ENCODE measurements at places on chromosomes 16 and 17.

DNA sequence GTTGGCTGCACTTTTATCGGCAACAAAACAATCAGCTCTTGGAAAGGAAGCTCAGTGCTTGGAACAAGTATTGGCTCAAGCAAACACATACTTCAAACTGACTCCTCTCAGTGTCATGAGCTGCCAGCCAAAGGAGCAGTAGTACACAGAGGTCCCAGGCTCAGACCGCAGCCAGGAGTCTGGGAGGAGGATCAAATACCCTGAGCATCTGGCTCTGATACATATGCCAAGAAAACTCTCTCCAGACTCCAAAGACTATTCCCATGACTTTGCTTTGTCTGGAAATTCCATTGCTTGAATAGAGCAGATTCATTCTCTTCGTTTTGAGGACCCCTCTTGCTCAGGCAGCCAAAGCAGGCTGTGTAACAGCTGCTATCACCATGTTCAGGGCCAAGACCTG lies 501.6 kb upstream of the PSMD7 start:
- DNase-seq, result no peak

DNA sequence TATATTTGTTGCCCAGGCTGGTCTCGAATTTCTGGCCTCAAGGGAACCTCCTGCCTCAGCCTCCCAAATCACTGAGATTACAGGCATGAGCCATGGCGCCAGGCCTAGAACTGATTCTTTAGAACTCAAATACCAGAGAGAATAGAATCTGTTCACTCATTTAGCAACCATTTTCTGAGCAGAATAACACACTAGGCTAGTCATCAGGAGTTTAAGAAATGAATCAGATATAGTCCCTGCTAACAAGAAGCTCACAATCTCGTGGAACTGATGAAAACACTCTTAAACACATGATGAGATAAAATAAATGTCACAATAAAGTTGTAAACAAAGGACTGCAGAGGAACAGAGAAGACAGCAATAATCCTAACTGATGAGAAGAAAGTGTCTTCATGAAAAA lies 55.8 kb upstream of the ADCY9 start:
- no peak for DNase-seq

GRCh38 chr17:8994319-8994718 lies 27.0 kb upstream of the NTN1 start:
- peak; percentile 76 for DNase-seq

- no peak for DNase-seq
Observed at GRCh38 chr17:81080019-81080418, 45.1 kb downstream of the BAIAP2 start.

DNA sequence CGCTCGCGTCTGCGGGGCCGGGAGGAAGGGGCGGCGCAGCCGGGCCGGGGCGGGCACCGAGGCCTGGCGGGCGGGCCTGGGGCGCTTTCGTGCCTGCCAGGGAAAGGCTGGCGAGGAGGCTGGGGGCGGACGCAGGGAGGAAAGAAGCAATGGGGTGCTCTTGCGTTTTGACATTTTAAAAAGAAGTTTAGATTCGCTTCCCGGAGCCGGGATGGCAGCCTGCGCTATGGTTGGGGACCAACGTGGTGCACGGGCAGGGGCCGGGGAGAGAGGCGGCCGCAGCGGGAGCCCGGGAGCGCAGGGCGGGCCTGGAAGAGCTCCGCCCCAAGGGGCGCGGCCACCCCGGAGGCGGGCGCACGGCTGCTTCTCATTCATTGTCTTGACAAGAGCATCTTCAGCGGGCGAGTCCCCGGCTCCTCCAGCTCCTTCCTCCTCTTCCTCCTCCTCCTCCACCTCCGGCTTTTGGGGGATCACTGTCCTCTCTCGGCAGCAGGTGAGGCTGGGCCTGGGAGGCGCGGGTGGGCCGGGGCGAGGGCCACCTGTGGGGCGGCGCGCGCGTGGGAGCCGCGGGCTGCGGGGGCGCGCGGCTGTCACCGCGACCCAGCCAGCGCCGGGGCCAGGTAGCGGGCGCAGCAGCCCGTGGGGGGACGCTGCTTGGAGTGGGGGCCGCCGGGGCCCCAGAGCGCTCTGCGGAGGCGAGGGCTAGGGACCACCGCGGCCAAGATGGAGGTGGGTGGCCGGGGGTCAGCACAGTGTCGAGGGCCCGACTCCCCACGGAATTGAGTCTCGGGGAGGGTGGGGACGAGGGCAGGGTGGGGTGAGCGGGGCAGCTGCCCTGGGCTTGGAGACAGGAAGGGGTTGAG lies at the start of gene CORO1A:
Gene CORO1A, plus strand, starts transcription at position 370 of the 863 bp plus-strand sequence. CDS start 1,608 bp downstream, outside the sequence.
- DNase-seq, result peak; percentile 93

DNA sequence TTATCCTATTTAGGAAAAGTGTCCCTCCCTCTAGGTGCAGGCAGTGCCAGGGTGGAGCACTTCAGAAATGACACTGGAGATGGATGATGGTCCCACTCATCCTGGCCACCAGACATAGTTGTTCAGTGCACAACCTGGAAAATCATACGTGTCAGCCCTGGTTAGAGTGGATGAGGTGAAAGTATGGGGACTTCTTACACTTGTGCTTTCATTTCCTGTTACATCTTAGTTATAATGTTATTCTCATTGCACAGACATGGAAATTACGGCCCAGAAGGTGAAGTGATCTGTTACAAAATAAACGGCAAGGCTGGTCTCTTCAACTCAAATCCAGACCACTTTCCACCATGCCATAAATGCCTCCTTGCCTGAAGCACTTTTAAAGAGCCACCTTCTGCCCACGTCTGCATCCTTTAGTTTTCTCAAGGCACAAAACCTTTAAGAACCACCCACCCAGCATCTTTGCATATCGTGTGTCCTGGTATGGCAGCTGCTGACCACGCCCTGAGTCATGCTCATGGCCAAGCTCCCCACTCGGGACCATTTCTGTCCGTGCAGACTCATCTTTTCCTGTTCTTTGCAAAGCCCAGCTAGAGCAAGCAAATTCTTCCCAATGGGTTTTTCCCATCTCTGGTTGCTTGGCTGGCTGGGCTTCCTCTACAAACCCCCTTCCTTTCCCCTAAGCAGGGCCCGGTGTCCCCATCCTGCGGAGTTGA lies 22.4 kb downstream of the TBC1D3B start:
- DNase-seq, result peak; percentile 97

DNA sequence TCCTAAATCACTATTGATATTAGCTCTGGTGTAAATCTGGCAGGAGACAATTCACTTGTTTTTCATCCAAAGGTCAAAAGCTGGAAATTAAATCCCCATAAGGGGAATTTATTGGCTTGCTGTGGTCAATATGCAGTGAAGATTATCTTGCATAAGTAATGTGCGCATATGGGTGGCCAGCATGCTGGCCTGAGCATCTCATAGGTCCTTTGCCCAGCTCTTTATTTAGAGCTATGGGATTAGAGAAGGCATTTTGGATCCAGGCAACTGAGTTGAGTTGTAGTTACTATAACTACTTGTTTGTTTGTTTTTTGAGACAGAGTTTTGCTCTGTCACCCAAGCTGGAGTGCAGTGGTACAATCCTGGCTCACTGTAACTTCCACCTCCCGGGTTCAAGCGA lies 110.7 kb downstream of the AATF start:
- DNase-seq, result no peak

- no peak for DNase-seq
Observed at GRCh38 chr16:57483725-57484514, 2.4 kb downstream of the DOK4 start.

DNA sequence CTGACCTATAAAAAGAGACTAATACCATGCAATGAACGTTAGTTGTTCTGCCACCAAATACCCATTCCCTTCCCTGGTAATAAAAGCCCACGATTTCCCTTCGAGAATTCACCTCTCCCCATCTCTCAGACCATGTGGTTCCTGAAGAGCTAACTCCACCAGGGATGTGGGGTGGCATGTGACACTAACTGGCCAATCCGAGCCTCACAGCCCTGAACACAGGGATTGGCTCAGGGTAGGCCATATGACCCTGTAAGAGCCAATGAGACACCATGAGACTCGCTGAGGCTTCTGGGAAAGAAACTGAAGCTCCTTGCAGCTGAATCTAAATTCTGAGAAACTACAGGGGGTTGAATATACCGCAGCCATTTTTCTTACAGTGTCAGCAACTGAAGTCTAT lies 21.1 kb downstream of the HELZ start:
- DNase-seq, result no peak

DNA sequence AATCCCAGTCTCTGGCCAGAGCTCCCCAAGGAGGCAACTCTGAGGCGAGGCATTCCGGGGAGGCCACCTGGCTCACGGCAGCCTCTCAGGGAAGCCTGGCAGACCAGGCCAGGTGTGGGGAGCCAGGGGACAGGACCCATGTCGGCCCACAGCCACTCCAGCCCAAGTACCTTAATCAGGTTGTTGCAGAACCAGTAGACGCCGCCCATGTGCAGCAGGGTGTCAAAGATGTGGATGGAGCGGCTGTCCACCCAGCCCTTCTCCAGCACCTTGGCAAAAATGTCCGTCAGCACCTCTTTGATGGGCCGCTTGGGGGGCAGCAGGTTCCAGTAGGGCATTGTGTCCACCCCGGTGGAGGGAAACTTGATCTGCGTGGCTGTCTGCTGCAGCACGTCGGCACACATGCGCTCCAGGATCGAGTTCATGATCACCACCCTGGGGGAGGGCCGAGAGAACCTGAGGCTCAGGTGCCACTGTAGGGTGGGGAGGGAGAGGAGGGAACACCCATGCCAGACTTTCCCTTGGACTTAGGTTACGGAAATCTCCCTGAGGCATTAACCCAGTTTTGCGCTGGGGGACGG lies 7.8 kb downstream of the CSF3 start:
- no peak for DNase-seq

DNA sequence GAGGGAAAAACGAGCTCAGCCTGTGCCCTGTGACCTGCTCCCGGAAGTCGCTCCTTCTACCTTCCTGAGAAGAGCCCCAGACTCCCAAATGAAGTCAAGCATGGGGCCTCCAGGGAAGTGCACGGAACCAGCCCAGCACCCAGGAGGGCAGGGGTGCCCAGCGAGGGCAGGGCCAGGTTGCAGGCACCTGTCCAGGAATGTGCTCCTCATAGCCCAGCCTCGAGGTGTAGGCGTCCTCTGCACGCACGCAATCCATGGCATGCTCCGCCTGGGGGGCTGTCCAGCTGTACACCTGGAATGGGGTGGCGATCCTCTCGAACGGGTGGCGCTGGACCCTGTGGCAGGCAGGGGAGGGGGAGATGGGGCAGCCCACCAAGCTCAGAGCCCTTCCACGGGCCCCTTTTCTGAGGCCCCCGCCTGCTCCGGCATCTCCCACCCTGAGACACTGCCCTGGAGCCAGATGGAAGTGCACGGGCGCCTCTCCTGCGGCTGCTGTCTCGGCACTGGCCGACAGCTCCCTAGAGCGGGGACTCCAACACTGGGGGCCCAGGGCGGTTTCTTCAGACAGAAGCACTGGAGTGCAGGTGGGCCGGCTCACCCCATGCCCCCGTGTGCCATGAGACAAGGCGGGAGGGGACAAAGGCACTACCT lies 10.9 kb downstream of the CLUH start:
- DNase-seq, result no peak

GRCh38 chr17:45171338-45172231 lies 9.9 kb downstream of the HEXIM2 start:
- DNase-seq, result peak; percentile 89

Measured in suppressor macrophage treated with lipopolysaccharide for 1 hour (primary cell).